ENCODE measurements at places on chromosomes 4 and X.

DNA sequence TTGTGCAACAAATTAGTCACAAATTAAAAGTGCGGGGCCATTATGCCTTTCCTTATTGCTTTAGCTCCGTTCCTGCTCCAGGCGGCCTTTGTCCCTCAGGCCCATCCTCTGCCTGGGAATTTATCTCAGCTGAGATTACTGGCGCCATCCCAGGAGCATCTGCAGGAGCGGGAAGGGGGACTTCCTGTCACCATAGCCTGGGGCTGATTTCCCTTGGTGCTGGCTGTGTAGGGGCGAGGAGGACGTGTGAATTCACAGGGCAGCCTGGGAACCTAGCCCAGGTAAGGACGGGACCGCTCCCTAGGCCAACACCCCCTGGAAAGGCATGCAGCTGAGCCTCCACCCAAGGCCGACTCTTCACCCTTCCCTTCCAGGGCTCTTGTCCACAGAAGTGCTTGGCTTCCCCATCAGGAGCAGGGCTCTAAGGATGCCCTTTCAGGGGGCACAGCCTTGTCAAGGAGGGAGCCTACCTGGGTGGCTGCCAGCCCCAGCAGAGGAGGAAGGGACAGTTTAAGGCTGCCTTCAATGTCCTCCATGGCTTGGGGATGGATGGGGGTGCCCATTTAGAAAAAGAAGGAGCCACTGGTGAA, 72.6 kb upstream of the NKX1-1 start:
- no peak for DNase-seq

- no peak for DNase-seq
Observed at GRCh38 chrX:149161435-149162088, 343.5 kb downstream of the IDS start.

DNA sequence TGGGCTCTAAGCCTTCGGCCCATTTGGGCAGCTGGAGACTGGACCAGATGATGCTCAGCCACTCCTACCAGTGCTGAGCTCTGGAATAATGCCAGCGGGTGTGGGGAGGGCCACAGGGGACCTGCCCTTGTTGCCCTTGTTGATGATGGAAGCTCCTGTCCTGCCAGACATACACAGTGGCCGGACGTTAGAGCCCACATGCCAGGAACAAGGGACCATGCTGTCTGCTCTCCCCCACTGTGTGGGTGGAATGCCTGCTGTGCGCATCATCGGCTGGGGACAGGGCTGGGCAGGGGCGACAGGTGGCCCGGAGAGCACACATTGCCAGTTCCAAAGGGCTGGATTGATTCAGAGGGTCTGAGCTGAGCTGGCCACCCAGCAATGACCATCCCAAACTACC, 2.0 kb downstream of the ABLIM2 start:
- DNase-seq, result no peak

DNA sequence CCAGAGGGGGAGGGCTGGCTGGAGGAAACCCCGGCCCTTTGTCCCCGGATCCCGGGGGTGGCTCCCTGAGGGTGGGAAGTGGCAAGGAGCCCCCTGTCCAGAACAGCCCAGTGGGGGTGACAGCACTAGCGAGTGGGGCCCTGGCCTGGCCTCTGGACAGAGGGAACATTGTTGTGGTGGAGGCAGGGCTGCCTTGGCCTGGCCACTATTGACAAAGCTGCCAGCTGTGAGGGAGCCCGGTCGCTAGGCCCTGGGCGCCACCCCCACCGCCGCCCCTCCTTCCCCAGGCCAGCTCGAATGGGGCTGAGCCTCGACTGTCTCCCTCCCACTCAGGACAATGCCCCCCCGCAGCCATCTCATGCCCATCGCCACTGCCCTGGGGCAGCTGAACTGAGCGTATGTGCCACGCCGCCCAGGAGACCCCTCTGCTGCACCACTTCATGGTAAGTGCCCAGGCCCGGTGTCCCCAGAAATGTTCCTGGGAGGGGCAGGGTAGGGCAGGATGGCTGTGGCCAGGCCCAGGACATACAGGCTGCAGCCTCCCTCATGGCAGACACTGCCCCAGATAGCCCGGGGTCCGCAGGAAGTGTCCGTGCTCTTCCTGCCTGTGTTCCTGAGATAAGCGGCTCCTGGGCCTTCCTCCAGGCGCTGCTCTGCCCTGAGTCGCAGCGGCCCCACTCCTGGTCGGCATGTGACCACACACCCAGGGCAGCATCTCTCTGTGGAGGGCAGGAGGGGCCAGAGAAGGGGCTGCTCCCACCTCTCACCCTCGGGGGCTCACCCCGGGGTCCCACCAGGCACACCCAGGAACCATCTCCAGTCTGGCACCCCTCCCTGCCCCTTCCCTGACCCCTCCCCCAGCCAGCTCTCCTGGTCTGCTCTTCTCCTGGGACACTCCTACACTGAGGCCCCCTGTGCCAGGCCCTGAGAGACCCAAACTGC, 1.4 kb downstream of the PLXNB3 start:
- DNase-seq, result no peak

- no peak for DNase-seq
Observed at GRCh38 chrX:131544218-131544617, 344 bp downstream of the OR13H1 start.

GRCh38 chrX:115892056-115892708, 278.4 kb upstream of the AGTR2 start:
- no peak for DNase-seq

DNA sequence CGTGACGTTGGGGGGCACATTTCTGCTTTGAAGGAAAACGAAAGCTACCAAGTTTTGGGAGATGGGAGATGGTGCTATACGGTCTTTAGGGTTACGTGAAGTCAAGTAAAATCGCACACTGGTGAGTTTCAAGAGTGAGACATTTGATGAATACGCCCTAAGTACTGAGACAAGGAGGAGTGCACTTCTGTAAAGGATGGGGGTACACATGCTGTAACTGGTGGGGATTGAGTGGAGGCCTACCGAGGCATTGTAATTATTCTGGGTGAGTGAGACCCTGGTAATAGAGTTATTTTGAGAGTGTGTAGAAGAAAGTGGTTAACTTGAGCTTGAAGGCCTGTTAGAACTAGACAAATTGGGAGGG, 536 bp downstream of the SH3BGRL start:
- DNase-seq, result no peak

DNA sequence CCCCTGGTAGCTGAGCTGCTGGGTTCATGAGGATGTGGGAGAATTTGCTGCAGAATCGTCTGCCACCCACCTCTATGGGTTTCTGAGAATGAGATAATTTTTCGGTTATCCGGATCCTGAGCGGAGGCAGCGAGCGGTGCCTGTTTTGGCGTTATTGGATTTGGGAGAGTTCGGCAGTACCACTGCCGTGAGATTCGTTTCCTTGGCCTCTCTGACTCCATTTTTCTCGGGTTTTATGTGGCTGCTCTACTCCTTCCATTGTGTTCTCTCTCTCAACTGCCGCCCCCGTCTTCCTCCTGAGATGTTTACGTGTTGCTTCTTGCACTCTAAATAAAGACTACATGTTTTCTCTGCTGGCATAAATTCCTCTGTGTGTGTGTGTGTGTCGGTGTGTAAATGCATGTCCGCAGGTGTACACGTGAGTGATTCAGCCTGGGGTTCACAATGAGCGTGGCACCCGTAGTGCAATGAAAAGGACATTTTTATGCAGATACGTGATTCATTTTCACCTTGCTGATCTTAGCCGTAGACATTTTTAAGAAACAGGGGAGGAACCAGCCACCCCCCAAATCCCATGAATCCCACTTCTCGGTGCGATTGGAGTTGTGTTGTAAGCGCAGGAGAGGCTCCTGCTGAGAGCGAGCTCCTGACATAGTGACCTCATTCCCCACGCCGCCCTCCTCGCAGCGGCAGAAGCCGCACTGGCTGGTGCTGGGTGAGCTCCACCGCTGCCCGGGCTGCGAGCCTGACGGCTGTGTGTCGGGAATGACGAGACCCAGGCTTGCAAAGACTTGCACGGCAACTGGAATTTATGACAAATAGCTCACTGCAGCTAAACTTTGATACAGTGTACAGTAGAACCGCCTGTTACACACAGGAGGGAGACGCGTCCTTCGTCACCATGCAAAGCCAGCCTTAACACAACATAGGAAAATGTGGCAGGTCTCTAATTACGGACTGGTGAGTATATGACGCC, 82.2 kb downstream of the STOX2 start:
- no peak for DNase-seq

DNA sequence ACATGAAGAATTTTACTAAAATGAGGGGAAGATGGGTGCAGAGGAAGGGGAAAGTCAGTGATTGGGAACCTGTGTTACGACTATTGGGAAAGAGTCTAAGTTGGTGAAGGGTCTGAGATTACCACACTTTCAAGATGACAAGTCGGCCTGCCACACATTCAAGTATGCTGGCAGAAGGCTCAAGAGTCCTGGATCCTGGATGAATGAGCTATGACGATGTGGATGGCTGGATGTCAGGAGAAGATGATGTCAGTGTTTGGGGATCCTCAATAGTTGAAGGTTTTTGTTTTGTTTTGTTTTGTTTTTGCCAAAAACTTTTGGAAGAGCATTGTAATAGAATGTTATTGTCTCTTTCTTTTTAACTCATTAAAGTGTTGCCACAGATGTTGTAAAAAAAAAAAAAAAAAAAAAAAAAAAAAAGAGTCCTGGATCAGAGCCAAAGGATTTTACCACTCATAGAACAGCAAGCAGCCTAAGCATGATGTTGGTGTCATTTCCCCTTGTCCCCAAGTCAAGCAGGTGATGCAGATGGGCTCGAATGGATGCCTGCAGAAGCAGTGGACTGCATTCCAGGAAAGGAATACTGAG, 120.6 kb downstream of the REELD1 start:
- DNase-seq, result no peak

- no peak for DNase-seq
Observed at GRCh38 chr4:30718641-30719453, 1.3 kb upstream of the PCDH7 start.

GRCh38 chr4:68489338-68489737, 42.1 kb downstream of the TMPRSS11E start:
- DNase-seq, result no peak

GRCh38 chr4:161314371-161314770, 849.4 kb downstream of the FSTL5 start:
- no peak for DNase-seq

DNA sequence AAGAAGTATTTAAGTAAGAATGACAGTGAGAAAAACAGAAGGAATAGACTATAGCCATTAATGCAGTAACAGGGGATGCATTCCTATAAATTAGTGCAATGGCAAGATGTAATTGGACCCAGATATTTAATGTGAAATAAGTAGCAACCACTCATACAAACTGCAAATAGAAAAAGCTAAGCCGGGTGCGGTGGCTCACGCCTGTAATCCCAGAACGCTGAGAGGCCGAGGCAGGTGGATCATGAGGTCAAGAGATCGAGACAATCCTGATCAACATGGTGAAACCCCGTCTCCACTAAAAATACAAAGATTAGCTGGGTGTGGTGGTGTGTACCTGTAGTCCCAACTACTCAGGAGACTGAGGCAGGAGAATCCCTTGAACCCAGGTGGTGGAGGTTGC, 845.8 kb downstream of the PDHA2 start:
- DNase-seq, result no peak

DNA sequence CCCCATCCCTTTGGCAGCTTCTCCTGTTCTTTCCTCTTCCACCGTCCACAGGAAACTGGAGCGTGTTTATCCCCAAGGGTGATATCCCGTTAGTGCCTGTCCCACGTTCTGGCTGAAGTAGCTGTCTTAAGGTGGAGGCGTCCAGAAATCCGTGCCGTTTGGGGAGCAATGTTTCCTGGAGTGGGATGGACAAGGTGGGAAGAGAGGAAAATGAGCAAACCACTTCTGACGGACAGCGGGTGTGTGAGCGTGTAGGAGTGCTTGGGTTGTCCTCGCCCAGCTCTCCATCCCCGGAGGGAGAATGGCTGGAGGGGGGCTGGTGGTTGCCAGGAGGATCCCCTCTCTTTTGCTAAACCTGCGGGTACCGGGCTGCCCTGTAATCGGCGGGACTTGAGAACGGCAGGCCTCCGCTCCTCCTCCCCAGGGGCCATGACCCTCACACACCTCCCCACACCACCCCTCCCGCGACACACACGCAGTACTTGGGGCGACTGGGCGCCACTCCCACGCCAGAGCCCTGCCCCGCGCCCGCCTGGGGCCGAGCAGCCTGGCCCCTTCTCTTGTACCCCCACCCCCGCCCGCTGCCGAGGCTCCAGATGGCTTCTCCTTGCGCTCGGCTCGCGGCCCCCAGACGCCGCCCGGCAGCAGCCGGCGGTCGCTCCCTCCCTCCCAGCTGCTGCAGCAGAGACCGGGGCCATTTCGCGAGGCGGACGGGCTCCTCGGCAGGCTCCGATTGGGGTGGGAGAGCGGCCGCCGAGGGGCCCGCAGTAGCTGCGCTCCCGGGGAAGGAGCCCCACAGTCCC, 13.9 kb upstream of the PRDM8 start:
- no peak for DNase-seq

DNA sequence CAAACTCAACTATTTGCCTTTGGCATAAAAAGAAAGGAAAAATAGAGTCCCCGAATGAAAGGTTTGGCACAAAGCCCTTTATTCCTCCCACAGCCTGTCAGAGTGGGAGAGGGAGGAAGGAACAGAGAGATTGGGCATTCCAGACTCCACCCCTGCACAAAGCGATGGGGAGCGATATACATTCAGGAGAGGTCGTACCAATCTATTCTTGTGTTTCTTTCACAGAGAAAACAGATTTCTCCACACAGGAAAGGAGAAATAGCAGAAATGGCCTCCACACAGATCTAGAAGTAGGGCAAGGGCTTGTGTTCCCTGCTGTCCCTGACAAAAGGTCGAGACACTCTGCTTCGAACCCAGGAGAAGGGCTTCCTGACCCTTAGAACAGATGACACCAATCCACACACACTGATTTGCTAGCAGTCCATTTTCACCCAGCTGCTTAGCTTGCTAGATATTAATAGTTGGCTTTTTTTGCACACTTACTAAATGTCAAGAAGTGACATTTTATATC, 197.4 kb downstream of the MAML3 start:
- no peak for DNase-seq

DNA sequence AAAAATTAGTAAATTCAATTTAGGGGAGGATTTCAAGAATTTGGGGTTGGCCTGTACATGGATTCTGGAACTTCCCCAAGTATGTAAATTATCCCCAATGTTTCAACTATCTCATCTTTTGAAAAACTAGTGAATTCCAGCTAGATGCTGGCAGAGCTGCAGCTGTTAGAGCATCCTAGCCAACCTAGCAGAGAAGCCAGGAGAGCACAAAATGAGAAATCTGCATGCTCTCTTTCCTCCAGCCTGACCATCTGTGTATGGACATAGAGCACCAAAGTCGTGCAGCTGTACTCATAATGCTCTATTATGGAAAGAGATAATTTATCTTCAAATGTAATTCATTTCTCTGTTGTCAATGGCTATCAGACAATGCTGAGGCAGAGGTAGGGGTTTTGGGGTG, 1217.7 kb downstream of the PCDH19 start:
- no peak for DNase-seq

GRCh38 chr4:110480031-110480549, 4.1 kb downstream of the ENPEP start:
- no peak for DNase-seq

DNA sequence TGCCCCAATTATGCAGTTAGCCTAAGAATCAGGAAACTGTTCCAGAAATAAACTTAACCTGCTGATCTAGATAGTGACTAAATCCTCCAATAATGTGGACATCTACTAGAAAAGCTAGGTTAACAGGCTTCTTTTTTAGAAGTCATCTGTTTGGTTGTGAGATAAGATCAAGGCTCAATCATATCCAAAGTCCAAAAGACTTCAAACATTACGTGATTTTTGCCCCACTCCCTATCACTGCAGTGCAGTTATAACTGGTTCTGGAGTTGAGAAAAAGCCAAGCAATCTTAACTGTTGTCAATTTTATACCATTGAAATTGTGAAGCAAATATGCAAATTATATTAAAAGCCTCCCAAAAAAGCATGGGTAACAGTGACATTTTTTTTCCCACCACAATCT, 781.4 kb downstream of the KLHL13 start:
- no peak for DNase-seq

- no peak for DNase-seq
Observed at GRCh38 chrX:121150217-121150616, 102.8 kb downstream of the GLUD2 start.
